Stimulated activated CD8-positive, alpha-beta memory T cell treated with anti-CD3 and anti-CD28 coated beads, Interleukin-15, amount 100 ng/mL, for 4 hours (primary cell): ENCODE measurements at places on chromosomes 7 and 10.

DNA sequence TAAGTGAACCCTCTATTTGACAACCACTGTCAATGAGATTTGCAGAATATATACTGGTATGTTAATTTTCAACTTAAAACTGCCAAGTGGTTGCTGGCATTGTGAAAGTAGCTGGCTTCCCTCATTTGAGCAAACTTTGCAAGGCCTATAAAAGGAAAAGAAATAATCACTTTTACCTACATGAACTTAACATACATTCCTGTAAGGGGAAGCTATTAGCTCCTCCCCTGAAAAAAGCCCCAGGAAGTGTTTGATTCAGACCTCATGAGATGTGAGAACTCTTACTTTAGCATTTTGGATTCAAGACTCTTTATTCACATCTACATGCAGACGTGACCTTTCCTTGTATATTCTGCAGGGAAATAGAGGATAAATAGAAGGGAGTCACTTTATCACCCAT lies 175.6 kb downstream of the OTUD1 start:
- DNase-seq, result no peak

- DNase-seq, result no peak
These were observed 19.1 kb upstream of the ERVW-1 start for GRCh38 chr7:92496876-92497275.

DNA sequence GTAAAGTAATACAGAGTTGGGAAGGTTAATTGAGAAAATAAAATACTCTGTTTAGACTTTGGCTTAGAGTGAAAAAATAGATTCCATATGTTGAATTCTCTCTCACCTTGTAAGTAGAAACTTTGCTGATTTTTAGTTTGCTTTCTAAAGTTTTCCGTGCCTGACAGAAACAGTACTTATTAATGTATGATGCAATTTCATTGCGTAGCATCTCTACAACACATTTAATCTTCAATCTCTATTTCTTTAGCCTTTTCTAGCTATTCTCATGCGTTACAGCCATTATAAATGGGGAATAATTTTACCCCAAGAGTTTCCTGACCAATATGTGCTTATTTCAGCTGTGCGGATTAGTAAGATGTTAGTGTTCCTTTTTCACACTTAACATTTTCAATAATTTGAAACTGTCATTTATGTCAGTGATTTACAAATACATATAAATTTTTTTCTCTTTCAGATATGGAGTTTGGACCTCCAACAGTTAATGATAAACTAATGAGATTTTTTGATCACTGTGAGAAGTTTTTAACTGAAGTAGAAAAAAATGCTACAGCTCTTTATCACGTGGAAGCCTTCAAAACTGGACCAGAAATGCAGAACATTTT lies 3.3 kb downstream of the MINPP1 start:
- DNase-seq, result no peak

- DNase-seq, result no peak
These were observed 124.4 kb downstream of the DOCK4 start for GRCh38 chr7:112081778-112082177.

DNA sequence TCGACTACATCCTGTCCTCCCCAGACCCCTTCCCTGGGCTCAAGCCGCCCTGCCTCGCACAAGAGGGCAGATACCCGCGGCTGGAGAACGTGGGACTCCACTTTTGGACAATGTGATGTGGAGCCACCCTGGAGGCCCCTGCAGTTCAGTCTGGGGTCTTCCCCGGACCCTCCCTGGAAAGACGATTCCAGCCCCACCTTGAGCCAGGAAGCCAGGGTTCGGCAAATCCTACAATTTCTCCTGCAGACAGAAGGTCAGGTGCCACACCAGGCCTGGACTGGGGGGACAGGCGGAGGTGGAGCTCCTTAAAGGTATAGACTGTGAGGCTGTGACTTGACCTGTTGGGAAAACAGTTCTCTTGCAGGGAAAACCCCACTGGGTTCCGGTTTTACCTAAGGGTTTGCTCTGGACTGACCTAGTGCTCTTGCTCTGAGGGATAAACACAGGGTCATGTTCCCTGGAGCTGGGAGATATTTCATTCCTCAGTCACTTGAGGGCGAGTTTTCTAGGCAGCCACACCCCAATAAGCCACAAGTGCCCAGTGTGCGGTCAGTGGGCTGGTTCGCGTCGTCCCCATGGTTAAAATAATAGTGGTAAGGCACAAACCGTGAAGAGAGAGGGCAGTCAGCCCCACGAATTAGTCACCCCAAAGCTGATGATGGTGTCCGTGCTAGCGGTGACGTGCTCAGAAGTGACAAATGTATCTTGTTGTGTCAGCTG lies 1.6 kb downstream of the FOXL3 start:
- DNase-seq, result no peak

DNA sequence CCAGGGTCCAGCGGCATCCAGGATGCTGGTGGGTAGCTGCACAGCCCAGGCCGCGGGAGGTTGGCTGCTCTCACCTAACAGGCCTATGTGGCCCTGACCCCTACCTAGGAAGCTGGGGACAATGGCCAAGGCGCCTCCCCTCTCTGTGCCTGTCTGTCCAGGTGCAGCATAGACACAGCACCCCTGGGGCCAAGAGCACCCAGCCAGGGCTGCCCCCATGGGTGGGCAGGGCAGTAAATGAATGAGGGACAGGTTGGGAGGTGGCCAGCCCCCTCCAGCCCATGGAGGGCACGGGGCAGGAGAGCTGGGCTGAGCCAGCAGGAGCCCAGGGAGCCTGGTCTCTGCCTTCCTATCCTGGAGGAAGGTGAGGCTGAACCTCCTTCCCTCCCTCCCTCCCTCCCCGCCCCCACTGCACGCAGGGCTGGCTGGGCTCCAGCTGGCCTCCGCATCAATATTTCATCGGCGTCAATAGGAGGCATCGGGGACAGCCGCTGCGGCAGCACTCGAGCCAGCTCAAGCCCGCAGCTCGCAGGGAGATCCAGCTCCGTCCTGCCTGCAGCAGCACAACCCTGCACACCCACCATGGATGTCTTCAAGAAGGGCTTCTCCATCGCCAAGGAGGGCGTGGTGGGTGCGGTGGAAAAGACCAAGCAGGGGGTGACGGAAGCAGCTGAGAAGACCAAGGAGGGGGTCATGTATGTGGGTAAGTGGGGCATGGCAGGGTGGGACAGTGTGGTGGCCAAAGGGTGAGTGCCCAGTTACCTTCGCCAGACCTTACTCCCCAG lies at the start of gene SNCG:
SNCG (plus strand) TSS at position 484 of the 785 bp plus-strand sequence; CDS start at position 583, 99 bp downstream.
- no peak for DNase-seq

DNA sequence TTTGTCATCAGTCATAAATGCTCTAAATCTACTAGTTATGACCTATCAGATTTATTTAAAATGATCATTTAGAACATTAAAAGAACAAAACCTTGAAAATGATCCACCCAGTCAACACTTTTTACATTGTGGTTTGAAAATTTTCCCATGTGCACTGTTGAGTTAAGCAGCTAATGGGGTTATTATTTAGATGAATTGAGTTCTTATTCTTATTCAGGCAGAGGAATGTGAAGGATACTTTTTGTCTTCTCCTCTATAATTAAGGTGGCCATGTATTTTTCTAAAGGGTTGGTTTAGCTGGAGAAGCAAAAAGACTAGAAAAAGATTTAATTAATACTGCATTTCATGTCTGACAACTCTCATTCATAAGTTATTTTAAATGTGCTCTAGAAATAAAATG lies 74.9 kb upstream of the FEZF1 start:
- DNase-seq, result no peak

- DNase-seq, result no peak
These were observed 122.5 kb upstream of the C1QL3 start for GRCh38 chr10:16644146-16644545.
